ENCODE measurements at places on chromosomes 1 and 21.

GRCh38 chr21:43900690-43901089, 35.7 kb downstream of the AGPAT3 start:
- DNase-seq, result no peak

DNA sequence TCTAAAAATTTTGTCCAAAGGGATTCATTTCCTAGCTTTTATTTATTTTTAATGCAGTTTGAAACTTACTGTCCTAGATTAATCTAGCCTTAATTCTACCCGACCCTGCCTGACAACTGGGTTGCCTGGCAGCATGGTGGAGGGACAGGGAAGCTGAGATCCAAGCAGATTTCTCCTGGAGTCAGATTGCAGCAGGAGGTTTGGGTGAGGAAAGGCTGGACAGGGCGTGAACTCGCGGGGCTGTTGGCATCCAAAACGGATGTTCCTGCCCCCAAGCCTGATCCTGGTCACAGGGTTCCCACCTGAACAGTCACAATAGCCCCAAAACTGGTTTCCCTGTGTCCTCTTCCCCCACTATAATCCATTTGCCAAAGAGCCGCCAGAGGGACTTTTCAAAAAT, 23.2 kb downstream of the TCEA3 start:
- DNase-seq, result no peak

DNA sequence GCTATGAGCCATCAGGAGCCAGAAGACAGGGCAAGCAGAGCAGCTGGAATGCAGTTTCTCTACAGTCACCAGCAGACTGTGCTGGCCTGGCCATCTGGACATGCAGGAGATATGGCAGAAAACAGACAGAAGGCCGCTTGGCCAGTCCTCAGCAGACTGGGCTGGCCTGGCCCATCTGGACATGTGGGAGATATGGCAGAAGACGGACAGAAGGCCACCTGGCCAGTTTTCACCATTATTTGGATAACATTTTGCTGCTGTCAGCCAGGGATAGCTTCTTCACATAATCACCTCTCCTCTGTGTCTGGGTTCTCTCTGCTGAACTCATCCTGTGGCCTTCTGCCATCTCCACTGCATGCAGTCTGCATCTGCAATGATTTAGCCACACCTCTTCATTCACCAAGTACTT, 25.0 kb upstream of the CACYBP start:
- DNase-seq, result no peak

GRCh38 chr1:243745356-243745755, 104.7 kb downstream of the AKT3 start:
- no peak for DNase-seq

DNA sequence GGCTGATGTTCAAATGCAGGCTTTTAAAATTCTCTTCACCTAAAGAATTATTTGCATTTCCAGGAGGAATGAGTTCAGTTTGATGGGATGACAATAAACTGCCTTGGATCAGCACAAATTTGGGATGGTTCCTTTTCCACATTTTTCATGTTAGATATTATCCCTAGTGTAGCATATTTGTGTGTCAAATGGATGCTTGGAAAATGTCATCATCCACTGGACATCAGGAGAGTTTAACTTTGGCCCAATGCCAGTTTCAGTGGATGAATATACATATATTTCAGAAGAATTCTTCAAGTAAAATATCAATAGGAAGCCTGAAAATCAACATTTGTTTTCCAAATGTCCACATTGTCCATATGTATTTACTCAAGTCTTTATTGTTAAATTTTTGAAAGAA, 116.5 kb upstream of the COL24A1 start:
- DNase-seq, result no peak

GRCh38 chr1:31798433-31799195, 17.2 kb downstream of the SPOCD1 start:
- no peak for DNase-seq

- no peak for DNase-seq
Measured at GRCh38 chr1:182248721-182249120, 142.9 kb downstream of the GLUL start.

DNA sequence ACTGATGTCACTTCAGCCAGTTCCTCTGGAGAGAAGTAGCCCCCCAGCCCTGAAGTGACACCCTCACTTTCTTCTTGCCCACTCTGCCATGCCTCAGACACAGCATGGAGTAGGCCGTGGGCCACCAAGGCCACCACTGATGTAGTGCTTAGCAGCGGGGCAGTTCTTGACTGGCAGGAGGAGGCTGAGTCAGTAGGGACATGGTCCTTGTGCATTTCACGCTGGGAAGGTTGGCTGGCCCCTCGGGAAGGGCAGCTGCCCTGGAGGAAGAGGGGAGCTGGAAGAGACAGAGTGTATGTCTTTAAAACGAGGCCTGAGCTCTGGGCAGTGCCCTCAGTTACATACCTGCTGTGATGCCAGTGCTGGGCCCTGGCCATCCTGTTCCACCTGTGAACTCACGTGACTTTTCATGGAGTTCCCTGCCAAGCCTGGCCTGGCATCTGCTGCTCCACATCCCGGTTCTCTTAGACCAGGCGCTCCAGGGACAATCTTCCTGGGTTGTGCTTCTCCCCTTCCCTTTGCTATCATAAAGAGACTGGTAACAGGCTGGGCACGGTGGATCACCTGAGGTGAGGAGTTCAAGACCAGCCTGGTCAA, 158.6 kb upstream of the TMEM51 start:
- no peak for DNase-seq

DNA sequence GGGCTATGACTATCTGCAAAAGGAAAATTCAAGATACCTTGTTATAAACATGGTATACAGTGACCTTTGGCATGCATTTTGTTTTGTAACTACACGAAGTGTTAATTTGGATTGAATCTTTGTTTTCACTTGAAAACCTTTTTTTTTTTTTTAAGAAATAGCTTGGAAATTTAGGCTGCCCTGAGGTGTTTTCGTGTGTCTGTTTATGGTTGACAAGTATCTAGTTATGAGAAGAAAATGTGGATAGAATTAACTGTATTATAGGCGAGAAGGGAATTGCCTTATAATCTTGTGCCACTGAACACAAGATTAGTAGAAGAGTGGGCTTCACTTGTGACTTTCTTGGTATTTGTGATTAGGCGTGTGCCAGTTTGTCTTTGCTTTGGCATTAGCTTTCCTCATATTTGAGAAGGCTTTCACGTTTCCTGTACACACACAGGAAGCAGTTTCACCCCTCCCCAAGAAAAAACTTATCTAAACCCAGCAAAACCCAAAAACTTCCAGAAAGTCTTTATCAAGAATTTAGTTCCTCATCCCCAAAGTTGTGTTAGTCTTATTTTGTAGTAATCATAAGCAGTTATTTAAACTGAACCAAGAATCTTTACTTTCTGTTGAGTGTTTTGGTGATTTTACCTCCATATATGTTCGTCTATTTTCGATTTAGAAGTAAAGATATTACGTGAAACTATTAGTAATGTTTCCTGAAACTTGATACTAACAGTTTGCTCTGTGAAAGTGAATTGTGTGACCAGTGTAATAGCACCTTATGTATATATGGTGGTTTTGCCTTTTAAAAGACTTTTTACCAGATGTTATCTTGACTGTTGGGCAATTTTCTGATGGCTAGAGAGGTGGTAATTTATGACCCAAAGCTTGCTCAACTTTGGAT, 3.8 kb downstream of the DYRK1A start:
- DNase-seq, result no peak

GRCh38 chr1:25543425-25544242, at the start of gene LDLRAP1:
Gene LDLRAP1 (plus strand): TSS chr1:25543606. CDS start chr1:25543699, 93 bp downstream.
- no peak for DNase-seq

DNA sequence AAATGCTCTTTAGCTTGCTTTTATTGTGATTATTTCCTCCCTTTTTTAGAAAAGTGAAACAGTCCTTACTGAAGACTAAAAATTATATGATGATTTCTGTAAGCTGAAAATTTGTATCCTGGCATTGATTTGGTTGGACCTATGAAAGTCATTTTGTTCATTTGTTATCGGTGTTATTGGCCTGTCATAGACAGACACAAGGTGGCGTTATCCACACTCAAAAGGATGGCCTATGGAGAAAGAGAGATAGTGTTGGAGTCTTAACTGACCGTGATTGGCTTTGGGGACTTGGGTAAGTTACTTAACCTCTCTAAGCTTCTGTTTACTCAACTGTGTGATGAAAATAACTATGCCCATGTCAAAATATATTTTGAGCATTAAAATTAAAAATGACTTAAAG, 203.6 kb upstream of the CHODL start:
- peak; percentile 7 for DNase-seq

- no peak for DNase-seq
Measured at GRCh38 chr1:100719490-100719889, at the start of gene VCAM1. Gene VCAM1 (plus strand): TSS chr1:100719742. CDS start chr1:100719861, 119 bp downstream.

DNA sequence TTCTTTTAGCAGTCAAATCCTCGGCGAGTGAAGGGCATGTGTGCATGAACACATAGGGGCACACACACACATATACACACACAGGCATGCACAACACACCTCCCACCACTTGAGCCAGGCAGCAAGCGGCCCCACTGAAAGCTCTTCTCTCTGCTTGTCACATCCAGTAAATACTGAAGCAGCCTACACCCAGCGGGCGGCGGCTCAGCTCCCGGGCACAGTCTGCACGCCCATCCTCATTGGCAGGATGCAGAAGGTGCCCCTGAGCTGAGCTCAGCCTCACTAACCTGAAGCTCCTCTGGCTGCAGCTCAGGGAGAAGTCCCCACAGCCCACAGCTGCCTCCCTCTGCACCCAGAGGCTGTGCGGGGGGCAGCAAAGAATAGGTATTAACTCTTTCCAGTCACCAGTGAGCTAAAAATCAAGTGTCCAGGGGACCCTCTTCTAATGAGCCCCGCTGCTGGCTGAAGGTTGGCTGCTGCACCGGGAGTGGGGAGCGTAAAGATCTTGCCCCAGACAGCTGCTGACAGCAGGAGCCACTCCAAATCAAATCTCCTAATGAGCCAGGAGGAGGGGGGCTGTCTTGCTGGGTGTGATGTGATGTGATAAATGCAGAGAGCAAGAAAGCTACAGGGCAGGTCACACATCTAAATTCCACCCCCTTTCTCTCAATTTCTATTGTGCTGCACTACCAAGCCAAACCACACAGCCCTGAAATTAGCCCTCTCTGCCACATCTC, 12.5 kb downstream of the RGS8 start:
- no peak for DNase-seq

DNA sequence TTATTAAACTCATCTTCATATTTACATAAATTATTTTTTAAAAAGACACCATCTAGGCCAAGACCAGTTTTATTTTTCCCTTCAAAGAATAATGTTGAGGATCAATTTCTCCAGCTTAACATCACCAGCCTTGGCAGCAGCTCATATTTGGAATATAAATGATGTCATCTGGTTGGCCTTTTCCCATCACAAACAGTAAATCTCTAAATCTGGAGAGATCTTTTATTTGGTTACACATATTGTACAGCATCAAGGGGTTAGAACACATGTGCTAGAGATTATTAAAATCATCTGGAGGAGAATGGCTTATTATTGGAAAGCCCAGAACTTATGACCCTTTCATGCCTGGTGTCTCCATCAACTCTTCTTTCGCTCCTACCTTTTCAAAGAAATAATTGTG, 508.8 kb downstream of the PLPP3 start:
- DNase-seq, result no peak

- DNase-seq, result no peak
Measured at GRCh38 chr1:68178821-68179490, 53.4 kb downstream of the WLS start.

DNA sequence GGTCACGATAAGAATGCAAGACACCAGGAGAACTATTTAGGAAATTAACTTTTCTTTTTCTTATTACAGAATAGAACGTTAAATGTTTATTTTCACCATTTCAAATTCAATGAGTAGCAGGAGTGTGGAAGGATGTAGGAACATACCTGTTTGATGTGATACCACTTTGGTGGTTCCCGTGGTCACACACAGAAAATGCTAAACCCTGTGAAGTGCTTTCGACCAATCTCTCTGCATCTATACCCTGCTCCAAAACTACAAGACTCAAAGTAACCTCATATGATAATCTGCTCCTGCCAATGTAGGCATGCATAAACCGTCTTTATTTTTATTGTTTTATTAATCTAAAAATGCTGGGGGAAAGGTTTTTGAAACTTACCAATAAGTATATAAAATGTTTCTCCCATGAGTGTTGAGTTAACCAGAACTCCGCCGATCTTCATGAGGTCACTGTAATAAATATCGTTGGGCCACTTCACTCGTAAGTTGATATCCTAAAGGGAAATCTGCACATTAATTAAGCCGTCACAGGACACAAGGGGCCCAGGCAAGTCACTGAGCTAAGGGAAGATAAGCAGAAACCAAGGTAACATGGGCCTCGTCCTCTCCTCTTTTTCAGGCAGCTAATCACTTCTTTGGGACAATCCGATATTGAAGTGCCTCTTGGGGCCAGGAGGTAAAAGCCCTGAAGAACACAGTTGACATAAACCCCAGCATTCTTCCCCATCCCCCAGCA, 60.6 kb downstream of the SIM2 start:
- no peak for DNase-seq

DNA sequence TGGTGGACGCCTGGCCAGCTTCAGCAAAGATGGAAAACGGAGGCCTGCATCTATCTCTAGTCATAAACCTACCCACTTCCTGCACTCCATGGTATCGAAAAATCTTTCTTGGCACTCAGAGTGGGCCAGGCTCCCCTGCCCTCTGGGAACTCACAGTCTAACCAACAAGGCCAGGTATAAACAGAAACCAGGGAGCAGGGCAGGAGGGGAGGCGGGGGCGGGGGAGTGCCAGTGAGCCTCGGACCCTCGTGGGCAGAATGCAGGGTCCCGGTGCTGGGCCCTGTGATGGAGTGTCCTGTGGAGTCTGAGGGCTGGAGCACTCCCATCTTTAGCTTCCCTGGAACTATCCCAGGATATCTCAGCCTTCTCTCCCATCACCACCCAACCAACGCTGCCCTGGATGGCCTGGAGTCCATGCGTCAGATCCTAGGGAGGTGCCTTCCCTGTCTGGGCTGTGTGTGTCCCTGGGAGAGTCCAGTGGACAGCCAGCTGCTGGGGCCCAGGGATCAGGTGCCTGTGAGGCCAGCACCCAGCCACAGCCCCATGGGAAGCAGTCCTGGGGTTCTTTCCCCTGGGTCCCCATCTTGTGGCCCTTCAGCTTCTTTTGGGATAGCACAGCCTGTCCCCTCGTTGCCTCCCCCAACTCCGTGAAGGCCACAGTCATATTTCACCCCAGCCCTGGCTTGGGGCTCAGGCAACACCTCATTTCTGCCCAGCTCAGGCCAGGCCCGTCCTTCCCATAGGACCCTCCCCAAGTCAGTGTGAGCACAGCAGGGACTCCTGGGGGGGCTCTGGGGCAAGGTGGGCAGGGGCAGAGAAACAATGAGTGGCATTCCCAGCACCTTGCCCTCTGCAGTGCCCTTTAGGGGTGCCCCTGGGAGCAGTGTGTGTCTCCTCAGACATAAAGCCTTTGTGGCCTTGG, 1.1 kb upstream of the EPS8L3 start:
- no peak for DNase-seq

DNA sequence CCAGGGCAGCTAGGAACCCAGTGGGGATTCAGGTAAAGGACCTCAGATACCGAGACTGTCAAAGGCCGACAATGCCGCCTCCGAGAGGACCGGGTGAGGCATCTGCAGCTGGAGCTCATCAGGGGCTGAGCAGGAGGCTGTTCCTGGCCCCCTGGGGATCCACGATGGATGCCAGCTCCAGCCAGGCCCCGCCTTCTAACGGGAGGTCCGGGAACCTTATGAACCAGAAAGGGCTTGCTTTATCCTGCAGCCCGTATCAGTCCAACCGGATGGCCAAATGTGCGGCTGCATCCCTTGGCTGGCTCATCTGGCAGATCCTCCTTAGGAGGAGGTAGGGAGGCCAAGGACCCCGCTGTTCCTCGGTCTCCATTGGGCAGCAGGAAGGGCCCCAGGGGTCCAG, 32.0 kb downstream of the SLC45A1 start:
- DNase-seq, result no peak
